Activated CD4-positive, alpha-beta memory T cell treated with anti-CD3 and anti-CD28 coated beads for 36 hours (primary cell): ENCODE measurements at places on chromosomes 7 and 10. TPM values are rescaled to one million over a fixed set of nuclear protein-coding genes. Genes with fewer than 3 reads are reported as not detected.

- no peak for DNase-seq
These were observed 196.8 kb downstream of the TAX1BP1 start for GRCh38 chr7:27936768-27937102.

DNA sequence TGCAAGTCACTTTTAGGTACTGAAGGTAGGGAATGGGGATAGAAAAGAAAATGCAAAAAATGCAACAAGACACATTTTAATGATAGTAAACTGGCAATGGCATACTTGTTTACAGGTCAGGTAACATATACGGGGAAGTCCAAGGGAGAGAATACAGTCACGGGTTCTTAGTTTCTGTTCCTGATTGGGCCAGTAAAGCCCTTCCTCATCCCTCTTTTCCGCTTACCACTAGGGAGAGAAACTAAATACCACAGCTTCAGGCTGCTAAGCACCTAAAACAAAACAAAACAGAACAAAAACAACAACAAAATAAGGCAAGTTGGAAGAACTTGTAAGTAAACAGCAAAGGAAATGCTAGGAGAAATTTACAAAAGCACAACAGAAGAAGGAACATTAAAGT is 65.2 kb upstream of the OGDHL start:
- no peak for DNase-seq

DNA sequence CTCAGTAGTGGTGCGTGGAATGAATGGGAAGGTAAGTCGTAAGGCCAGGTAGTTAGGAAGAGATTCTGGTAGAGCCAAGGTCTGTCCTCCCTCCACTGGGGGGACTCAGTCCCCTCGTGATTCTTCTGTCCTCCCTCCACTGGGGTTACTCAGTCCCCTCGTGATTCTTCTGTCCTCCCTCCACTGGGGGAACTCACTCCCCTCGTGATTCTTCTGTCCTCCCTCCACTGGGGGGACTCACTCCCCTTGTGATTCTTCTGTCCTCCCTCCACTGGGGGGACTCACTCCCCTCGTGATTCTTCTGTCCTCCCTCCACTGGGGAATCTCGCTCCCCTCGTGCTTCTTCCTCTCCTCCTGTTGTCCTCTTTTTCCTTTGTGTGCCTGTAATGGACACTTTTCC is 125.1 kb downstream of the CELF2 start:
- DNase-seq: no peak

- DNase-seq: no peak
These were observed 98.8 kb downstream of the SDK1 start for GRCh38 chr7:3399858-3400257.

- DNase-seq: no peak
These were observed 41.8 kb downstream of the PTPRZ1 start for GRCh38 chr7:121914676-121915279.

- no peak for DNase-seq
These were observed 296.4 kb downstream of the ADARB2 start for GRCh38 chr10:1440897-1441296.

DNA sequence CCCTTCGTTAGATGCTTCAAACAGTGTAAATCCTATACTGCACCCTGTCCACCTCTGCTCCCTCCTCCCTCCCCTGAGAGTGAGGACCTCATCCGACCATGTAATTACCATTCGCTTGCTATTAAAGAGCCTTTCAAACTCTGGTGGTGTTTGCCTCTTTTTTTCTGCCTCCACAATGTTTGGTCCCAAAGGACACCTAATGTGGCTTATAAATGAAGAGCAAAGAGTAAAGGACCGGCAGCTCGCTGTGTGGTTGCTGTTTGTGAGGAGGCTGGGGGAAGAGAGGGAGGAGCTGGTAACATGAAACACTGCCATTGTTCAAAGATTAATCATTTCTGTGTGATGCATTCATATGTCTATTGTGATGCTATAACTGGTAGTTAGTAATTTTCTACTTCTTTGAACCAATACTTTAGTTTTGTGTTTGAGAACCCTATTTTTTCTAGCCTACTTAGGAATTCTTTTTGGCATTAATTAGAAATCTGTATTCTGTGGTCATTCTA is 27.9 kb downstream of the MTURN start:
- DNase-seq: peak; percentile 36

- DNase-seq: no peak
These were observed 481.3 kb downstream of the DNAJB6 start for GRCh38 chr7:157817944-157818700.

GRCh38 chr10:51638737-51639136 is 60.7 kb downstream of the CSTF2T start:
- no peak for DNase-seq

- DNase-seq: no peak
These were observed 162.8 kb downstream of the USP6NL start for GRCh38 chr10:11448545-11449244.

- no peak for DNase-seq
These were observed 173.3 kb downstream of the LSM5 start for GRCh38 chr7:32316839-32317238.

GRCh38 chr10:6476989-6477388 is 103.1 kb downstream of the PRKCQ start:
- DNase-seq: no peak

The METTL27 gene
- 1.7 TPM for total RNA-seq

The SORCS1 gene
- not detected for total RNA-seq

The TRIL gene
- total RNA-seq: not detected

The C10orf143 gene
- 2.5 TPM for total RNA-seq

The PLXNA4 gene
- 0.17 TPM for total RNA-seq

The MYPN gene
- total RNA-seq: 0.05 TPM
